GM10248 (cell line): ENCODE measurements at places on chromosomes 2 and 18.

DNA sequence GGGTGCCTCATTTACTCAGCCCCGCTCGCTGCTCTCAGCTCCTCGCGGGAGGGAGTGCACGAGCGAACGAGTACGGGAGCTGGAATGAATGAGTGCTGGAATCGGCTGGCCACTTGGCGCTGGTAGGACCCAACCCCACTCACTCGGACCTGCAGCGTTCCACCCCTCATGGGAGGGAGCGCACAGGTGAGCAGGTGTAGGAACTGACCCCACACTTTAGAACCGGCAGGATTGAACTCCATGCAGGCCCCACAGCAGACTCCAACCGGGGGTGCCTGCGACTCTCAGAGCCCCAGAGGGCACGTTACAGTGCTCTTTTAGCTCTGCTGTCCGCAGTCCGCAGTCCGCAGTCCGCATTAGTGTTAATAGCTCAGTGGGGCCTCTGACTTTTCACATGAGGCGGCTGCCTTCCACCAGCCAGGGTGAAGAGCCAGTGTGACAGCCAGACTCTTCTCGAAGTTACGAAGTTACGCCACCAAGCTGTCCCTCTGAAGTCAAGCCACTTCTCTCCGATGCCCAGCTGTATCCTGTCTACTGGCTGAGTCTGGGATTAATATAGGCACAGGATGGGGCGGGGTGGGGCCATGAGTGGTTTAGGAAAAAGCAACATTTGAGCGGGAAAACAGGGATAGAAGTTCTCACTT is 102.7 kb upstream of the ARHGAP15 start:
- no peak for DNase-seq

- DNase-seq, result no peak
These were observed 19.7 kb downstream of the CROCC2 start for GRCh38 chr2:240925568-240926515.

DNA sequence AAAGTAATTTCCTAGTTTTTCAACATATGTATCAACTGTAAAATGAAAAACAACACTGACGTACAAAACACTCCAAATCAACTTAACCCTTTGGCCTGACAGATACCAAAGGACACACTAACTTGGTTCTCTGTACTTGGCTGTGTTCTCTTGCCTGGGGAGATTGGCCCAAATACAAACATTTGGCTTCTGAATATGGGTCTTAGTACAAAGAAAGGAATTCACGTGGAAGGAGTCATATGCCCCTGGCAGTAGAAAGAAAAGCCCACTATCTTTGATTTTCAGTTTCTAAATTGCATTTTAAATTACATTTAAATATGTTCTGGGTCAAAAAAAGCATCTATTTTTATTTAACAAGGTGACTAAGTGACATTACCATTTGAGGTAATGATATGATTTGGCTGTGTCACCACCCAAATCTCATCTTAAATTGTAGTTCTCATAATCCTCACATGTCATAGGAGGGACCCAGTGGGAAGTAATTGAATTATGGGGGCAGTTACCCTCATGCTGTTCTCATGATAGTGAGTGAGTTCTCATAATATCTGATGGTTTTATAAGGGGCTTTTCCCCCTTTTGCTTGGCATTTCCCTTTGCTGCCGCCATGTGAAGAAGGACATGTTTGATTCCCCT is 153.6 kb upstream of the CCDC195 start:
- DNase-seq, result no peak

DNA sequence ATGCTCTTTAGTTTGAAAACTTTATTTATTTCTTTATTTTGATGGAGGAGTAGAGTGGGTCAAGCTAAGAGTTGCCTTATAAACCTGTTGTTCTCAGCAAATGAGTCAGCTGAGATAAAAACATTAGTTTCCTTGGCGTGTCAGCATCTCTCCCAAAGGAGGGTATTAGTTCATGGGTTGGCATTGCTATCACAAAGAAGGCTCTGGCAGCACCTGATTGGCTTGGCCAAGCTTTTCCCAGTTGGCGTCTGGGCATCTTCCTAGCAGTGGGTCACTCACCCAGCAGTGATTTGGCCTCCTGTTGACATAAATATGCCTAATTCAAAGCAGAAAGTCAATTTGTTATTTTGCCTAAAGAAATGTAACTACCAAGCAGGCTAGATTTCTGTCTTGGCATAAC is 200.7 kb upstream of the TNP1 start:
- no peak for DNase-seq

- DNase-seq, result peak; percentile 77
These were observed 22.7 kb downstream of the GPR55 start for GRCh38 chr2:230902180-230902899.

DNA sequence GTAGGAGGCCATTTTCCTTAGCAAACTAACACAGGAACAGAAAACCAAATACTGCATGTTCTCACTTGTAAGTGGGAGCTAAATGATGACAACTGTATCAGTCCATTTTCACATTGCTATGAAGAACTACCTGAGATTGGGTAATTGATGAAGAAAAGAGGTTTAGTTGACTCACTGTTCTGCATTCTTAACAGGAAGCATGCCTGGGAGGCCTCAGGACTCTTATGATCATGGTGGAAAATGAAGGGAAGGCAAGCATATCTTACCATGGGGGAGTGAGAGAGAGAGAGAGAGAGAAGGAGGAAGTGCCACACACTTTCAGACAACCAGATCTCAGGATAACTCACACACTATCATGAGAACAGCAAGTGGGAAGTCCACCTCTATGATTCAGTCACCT is 105.3 kb downstream of the PARD3B start:
- no peak for DNase-seq

DNA sequence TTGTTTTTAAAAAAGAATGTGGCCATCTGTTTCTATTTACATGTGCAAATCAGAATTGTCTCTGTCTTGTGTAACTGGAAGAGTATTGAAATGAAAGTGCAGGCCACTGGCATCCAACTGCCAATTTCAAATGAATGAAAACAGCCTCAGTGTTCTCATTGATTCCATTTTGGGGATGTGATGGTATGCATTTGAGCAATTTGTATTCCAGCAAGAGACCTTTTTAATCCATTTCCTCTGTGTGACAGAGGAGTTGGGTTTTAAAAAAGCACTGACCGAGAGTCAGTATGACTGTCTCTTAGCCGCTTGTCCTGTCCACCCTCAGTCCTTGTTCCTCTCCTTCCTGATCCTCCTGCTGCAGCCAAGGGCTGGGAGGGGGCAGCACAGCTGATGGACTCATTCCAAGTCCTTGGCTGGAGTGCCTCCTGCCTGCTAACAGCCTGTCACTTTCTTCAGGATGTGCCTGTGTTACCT is 50.0 kb downstream of the ASAP2 start:
- DNase-seq, result no peak

- no peak for DNase-seq
These were observed 4.6 kb downstream of the SPATS2L start for GRCh38 chr2:200311139-200311538.

DNA sequence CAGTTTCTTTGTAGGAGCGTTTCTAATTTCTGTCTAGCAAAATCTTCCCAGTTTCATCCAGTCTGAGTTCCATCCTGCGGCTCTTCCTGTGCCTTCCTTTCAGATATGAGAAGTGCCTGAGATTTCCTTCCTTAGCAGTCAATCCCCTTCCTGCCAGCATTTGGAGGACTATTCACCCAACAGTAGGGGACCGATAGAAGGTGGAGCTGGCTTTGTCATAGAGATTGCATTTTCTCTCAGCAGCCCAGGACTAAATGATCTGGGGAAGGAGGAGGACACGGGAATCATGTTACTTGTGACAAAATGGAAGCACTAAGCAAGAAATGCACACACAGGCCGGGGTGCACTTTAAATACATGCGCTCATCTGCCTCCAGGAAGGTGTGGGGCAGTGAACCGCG is 5.6 kb upstream of the SMIM21 start:
- DNase-seq, result no peak
